Activated CD8-positive, alpha-beta memory T cell treated with anti-CD3 and anti-CD28 coated beads, Interleukin-2, amount 10 ng/mL, durations not matched to agents 7 days and 5 days (primary cell): ENCODE measurements at places on chromosomes 11 and 22. TPM values are rescaled to one million over a fixed set of nuclear protein-coding genes. Genes with fewer than 3 reads are reported as not detected.

The CNGA4 gene
- total RNA-seq, result not detected

The ANKK1 gene
- total RNA-seq, result not detected

The EFCAB6 gene
- 0.14 TPM for total RNA-seq

The OR4P4 gene
- total RNA-seq, result not detected

The CDC42BPG gene
- 0.61 TPM for total RNA-seq

The SLC22A6 gene
- total RNA-seq, result not detected
